ENCODE measurements at places on chromosomes 7 and 10.
A peak's percentile ranks its signal among the peaks of the same experiment; 100 is the strongest.

DNA sequence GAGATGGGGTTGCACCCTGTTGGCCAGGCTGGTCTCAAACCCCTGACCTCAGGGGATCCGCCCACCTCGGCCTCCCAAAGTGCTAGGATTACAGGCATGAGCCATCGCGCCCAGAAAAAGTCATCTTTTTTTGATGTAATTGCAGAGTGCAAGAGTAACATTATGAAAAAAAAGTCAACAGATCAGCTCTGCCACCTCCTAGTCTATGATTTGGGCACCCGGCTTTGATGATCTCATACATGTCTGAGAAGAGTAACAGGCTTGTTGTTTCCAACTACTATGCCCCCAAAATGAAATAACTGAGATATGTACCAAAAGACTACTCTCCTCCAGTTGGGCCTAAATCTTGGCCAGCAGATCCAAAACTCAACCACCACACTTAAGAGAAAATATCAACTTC is 40.8 kb downstream of the VOPP1 start:
- no peak for DNase-seq

GRCh38 chr10:118542745-118543144 is 52.7 kb downstream of the PRLHR start:
- DNase-seq, result no peak

DNA sequence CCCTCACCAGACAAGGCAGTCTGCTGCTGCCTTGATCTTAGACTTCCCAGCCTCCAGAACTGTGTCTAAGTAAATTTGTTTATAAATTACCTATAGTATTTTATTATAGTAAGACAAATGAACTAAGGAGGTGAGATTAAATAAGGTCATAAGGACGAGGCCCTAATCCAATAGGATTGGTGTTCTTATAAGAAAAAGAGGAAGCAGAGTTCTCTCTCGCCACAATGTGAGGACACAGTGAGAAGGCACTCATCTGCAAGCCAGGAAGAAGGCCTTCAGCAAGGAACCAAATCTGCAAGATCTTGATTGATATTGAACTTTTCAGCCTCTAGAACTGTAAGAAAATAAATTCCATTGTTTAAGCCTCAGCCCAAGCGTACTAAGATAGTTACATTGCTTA is 6.1 kb upstream of the ZNF438 start:
- DNase-seq, result no peak

- no peak for DNase-seq
Observed at GRCh38 chr7:30080818-30081217, 52.6 kb downstream of the PLEKHA8 start.

GRCh38 chr10:101607124-101607523 is 19.0 kb downstream of the DPCD start:
- DNase-seq, result no peak

GRCh38 chr7:25720427-25720826 is 431.6 kb upstream of the NFE2L3 start:
- DNase-seq, result no peak

GRCh38 chr7:155344618-155345433 is 47.1 kb downstream of the INSIG1 start:
- DNase-seq, result peak; percentile 68

DNA sequence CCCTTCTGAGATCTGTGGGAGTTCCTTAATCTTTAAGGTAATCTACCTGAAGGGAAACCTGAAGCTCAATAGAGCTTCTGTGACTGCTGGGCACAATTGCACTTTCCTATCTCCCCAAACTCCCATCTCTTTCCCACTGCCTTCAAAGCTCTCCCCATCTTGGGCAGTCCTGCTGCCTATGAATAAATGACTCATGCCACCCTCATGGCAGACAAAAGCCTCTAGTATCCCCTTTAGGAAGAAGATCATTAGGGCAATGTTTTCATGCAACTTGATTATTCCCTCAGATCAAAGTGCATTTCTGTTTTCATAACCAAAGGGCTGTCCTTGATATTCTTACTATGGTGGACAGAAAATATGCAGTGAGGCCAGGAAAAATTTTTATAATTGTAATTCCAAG is 704.9 kb upstream of the LRRN3 start:
- DNase-seq, result no peak

GRCh38 chr7:128260069-128260795 is 19.2 kb downstream of the LEP start:
- no peak for DNase-seq

- peak; percentile 17 for DNase-seq
Observed at GRCh38 chr7:133230591-133231194, 22.2 kb upstream of the EXOC4 start.

DNA sequence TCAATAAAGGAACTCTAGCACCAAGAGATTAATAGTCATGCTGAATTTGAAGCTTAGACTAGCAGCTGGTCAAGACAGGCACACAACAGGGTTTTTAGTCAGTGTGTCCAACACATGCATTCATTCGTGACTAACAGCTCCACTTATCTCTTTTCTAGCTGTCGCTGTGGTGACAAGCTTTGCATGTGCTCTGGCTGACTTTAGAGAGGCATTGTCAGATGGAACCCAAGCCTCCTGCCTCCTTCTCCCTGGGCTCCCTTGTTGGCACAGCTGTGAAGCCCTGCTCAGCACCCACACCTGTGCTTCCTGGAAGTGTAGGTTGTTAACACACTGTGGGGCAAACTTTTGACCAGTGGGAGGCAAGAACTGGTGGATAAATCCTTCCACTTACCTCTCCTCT is 9.8 kb upstream of the AGK start:
- DNase-seq, result no peak

GRCh38 chr10:124035928-124036558 is 57.4 kb downstream of the CHST15 start:
- DNase-seq, result peak; percentile 21

- no peak for DNase-seq
Observed at GRCh38 chr10:23081221-23081750, 14.1 kb upstream of the MSRB2 start.

DNA sequence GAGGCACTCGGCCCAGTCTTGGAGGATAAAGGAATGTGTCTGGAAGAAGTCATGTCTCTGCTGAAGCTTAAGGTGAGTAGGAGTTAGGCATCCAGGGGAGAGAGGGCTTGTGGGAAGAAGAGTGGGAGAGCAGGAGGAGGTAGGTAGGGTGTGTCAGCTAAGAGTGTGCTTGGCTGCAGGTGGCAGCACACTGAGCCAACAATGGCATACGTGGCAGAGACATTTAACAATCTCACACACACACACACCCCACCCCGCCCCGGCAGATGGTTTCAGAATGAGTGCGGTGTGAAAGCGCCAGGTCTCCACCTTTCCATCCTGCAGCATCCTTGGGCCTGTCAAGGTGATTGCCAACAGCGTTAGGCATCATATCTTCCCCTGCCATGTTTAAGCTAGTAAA is 11.2 kb upstream of the ARPC1A start:
- DNase-seq, result no peak

DNA sequence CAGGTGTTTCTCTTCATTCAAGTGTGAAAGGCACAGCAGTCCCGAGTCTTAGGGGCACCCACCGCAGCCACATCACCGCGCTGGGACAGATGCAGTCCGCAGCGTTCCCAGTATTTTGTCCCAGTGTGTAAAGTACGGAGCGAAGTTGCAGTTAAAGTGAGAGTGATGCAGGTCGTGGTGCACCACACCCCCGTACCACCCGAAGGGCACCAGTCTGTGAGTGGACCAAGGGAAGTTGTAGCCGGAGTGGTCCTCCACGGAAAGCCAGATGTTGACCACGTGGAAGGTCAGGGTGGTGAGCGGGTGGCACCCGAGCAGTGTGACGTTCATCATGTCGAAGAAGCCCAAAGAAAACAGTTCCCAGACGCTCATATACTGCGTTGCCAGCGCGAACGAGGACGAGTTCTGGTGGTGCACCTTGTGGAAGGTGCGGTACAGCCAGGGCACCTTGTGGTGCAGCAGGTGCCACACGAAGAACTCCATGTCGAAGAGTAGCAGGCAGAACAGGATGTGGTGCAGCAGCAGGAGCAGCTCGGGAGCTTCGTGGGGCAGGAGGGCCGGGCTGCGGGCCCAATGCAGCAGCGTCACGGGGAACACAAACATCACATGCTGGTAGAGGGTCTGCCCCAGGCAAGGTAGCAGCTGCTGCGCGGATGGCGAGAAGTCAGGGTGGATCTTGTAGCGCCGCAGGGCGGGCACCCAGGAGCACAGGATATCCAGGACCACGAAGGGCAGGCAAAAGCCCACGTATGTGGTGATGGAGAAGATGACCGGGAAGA is 526 bp downstream of the CH25H start:
- DNase-seq, result no peak

GRCh38 chr10:71080381-71081228 is 131.8 kb upstream of the UNC5B start:
- DNase-seq, result no peak

DNA sequence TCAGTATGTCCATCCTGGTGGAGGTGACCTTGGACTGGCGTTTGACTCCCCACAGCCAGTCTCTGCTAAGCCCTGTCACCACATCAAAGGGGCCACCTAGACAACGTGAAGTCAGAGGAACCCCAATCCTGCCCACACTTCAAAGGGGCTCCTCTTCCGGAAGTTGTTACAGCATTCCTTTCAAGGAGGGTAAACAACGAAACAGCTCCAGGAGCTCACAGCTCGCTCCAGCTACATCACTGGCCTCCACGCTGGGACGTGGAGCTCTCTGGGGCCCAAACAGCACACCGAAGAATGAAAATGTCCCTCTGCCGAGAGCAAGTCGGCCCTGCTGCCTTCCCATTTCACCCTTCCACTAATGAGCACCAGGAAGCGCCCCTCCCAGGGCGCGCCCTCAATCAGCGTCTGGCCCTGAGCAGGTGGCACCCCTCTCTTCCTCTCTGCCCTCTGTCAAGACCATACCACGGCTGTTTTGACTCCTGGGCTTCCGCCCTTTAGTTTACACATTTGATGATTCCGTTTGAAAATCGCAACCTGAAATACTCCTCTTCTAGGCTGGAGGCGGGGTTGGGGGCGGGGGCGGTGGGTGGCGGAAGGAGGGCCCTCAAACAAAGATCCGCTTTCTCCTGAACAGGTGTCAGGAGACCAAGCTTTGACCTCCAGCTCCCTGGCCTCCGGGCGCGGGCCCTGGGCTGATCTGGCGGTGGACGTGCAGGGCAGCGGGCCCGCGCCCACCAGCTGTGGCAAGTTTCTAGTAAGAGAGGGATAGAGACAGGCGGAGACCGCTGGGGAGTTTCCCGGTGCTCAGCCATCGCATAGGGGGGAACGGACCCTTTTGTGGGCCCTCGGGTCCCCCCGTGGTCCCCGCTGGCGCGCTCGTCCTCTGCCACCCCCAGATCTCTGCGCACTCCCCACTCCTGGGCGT is 53.1 kb upstream of the KDM7A start:
- DNase-seq, result peak; percentile 26

DNA sequence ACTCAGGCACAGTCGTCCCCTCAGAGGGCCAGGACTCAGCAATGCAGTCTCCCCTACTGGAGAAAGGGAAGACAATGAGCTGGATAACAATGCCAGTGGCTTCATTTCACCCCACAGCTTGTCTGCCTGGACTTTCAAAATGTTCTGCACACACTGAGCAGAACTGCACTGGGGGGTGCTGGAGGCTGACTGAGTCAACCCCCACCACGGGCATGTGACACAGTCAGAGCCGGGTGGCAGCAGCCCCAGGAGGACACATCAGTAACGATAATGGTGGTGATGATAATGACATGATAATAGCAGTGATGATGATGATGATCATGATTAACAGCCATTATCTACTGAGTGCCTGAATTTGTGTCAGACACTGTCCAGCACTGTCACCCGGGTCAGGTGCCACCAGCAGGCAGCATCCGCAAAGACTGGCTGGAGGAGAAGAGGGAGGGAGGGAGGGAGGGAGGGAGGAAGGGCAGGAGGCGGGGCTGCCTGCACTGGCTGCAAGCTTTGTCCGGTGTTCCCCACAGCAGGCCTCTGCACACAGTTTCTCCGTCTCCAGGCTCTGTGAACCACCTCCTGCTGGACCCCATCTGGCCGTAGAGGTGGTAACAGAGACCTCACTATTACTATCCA is 67.4 kb downstream of the PLXNA4 start:
- no peak for DNase-seq

DNA sequence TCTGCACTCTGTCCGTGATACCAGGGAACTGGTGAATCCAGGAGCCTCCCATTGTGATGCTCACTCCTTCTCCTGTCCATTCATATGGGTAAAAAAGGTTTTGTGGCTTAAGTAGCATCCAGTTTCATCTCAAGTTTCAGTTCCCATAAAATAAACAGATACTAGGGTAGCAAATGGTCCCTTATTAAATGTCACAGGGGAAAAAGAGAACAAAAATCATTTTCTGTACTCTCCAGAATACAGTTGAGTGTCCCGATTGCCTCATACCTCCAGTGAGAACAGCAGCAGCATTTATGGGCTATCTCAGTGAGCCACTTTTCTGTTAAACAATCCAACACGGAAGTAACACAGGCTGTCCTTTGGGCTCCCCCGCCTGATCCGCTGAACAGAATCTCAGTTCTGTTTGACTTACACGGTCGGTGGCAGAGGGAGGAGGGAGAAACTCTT is 179.6 kb downstream of the CELF2 start:
- DNase-seq, result no peak

DNA sequence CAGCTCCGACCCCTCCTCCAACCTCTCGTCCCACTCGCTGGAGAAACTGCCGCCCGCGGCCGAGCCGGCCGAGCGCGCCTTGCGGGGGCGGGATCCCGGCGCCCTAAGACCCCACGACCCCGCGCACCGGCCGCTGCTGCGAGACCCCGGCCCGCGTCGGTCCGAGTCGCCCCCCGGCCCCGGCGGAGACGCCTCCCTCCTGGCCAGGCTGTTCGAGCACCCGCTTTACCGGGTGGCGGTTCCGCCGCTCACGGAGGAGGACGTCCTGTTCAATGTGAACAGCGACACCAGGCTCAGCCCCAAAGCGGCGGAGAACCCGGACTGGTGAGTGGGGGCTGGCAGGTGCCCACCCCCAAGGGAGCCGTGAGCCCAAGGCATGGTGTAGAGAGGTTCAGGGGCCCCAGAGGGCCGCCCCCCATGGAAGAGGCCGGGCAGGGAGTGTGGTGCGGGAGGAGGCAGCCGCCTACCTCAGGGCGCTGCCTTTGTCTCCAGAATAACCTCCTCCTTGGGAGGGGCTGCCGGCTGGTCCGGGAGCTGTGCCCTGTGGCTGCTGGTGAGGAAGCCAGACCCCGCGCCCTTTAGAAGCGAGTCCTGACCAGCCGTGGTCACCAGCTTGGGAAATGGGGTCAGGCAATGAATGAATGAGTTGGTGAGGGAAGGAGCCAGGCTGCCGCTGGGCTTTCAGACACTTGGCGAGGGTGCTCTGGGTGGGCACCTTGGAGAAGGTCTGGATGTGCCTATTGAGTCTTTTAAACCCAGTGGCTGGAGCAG is 1.3 kb downstream of the FAM20C start:
- no peak for DNase-seq

- no peak for DNase-seq
Observed at GRCh38 chr7:3757059-3757458, 456.0 kb downstream of the SDK1 start.

- DNase-seq, result no peak
Observed at GRCh38 chr7:18590744-18591340, 95.3 kb downstream of the HDAC9 start.

- no peak for DNase-seq
Observed at GRCh38 chr10:108783897-108784296, 1139.4 kb downstream of the XPNPEP1 start.

DNA sequence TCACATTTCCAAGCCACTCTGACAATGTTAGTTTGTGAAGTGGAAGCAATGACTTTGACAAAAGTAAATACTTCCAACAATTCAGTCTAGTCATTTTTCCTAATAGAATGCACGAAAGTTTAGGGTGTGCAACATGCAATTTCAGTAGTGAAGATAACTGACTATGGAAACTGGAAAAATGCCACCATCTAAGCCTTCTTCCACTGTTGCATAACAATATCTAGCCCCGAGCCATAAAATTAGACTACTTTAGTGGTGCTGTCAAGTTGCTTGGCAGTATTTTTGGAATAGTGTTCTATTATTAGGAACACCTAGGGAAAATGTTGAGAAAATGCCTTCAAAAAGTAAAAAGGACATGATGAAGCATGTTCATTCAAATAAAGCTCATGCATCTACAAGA is 17.9 kb downstream of the SEMA3A start:
- no peak for DNase-seq

Data from stimulated activated CD8-positive, alpha-beta memory T cell treated with anti-CD3 and anti-CD28 coated beads, Interleukin-4, amount 100 ng/mL, for 24 hours (primary cell).